Naive B cell (primary cell): ENCODE measurements at places on chromosomes 2 and 18.

GRCh38 chr18:34659579-34660517 is 50.2 kb upstream of the DTNA start:
- no peak for DNase-seq

DNA sequence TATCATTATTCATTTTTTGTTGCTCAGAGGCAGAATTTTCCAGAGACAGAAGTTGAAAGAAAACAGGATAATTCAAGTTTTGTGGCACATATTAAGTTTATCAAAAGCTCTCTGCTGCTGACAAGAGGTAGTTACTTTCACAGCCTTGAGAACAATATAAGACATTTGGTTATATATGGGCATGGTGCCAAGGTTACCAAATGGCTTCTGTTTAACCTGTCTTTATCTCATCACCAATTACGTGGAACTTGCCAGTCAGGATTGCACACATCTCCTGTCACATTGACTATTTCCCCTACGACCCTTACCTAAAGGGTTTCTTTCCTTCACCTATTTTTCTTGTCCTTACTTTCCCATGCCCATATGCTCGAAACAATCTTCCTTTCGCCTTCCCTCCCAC is 35.9 kb downstream of the KLF7 start:
- DNase-seq, result no peak

GRCh38 chr2:88597168-88597567 is 30.1 kb downstream of the EIF2AK3 start:
- no peak for DNase-seq

GRCh38 chr18:51195451-51196117 is 1.9 kb downstream of the MEX3C start:
- DNase-seq, result peak; percentile 63

DNA sequence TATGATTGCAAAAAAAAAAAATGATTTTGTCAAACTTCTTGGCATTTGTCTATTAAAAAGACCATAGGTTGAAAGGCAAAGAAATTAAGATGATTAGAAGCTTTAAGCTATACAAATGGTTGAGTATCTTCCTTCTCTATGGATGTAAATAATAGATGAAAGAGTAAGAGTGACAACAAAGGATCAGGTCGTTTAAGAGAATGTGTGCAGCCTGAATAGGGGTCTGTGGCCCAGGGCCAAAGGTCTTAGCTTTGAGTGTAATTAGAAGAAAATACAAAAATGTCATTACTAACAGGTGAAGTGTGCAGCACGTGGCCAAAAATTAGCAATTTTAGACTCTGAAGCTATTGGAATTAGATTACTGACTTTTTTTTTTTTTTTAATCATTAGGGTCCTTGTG is 122.4 kb downstream of the GREB1L start:
- no peak for DNase-seq

DNA sequence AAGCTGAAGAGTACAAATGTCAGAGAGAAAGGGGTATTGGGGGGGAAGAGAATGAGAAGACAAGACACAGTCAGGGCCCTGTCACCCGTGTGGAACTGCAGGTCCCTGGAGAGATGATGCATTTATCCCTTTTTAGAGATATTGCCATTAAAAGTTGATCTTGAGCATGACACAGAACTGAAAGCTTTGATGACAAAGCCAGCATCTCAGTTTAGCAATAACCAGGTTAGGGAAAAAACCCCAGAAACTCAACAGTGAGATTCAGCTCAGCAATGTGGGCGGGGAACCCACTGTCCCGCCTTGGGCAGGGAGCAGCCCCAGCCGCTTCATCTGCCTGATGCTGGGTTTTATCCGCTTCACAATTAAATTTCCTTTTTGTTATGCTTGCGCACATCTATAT is 181.1 kb downstream of the NEDD4L start:
- no peak for DNase-seq

GRCh38 chr2:64587561-64587960 is 63.4 kb downstream of the AFTPH start:
- no peak for DNase-seq

DNA sequence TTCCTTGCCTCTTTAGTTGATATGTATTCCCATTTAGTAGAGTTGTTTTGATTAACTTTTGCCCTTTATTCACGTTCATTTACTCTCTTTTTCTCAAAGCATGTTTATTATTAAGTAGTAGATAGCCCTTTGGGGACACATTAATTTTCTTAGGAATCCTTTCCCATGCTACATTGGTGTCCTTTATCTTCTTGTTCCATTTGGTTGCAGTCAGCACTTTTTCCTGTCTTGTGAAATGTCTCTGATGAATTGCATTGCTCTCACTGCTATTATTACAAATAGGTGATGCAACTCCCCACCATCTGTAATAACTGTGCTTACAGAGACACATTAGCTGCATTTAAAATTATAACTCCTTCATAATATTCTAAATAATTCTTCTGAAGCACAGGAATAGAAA is 428.5 kb upstream of the CNTNAP5 start:
- no peak for DNase-seq

- DNase-seq, result no peak
These were observed 24.0 kb downstream of the CFAP210 start for GRCh38 chr2:169670215-169670651.

- no peak for DNase-seq
These were observed 9.4 kb downstream of the CTIF start for GRCh38 chr18:48548011-48548771.

- no peak for DNase-seq
These were observed 39.2 kb downstream of the MREG start for GRCh38 chr2:215973954-215974699.

DNA sequence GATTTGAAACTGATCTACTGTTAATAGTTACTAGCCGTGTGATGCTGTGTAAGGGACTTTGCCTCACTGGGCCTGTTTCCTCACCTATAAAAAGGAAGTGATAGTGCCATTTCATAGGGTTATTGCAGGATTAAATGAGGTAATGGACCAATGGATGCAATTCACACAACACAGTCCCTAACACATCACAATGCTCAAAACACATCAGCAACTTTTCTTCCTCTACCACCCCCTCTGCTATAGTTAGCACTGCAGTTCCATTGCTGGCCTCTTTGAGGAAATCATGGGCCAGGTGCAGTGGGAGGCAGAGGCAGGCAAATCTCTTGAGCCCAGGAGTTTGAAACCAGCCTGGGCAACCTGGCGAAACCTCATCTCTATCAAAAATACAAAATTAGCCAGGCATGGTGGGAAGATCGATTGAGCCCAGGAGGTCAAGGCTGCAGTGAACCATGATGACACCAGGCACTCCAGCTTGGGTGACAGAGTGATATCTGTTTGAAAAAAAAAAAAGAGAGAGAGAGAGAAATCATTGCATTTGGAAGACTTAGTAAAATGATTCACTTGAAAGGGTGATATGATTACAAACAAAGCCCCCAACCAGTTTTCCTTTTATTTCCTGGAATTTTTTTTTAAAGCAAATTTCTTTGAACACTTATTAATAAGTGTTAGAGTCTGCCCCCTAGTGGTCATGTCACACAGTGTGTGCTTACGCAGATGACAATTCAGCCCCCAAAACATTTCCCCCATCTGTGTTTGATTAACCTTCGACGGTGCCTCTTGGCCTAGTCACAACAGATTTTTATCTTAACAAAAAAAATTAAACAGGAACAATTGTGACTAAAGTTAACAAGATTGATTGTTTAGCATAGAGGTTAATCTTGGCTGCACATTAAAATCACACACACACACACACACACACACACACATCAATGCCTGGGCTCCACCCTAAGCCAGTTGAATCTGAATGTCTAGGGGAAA is 88.6 kb upstream of the BCL11A start:
- peak; percentile 28 for DNase-seq

DNA sequence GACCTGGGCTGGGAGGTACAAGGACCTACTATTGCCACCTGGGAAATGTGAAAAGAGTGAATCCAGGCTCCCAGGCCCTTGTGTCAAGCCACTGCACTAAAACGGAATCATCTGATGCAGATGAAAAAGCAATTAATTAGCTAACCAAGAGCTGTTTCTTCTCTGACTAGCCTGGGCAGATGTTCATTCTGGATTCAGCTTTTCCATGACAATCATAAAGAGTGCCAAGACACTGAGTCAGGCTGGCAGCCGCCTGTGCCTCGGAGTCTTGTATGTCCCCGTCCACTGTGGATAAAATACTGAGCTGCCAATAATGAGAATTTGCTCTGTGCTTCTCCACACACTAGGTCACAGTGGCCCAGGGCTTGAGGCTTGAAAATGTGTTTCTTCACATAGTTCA is 21.7 kb upstream of the LCLAT1 start:
- no peak for DNase-seq

DNA sequence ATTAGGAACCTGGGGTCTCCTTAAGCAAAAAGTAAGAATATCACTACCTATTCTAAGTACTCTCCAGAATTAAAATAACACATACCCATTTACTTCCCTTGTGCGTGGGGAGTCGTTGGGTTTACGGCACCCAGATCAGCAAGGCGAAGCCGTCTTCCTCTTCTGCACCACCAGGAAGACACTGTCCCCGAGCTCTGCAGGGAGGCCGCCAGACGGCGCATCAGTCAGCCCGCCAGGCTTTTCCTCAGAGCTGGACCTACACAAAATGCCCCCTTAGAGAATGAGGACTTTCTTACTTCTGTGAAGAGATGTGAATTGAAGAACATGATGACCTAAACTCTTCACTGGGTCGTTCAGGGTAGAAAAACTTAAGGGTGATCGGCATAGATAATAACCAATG is 526.5 kb downstream of the GALR1 start:
- DNase-seq, result no peak

- DNase-seq, result no peak
These were observed at the start of gene IL1RL2 for GRCh38 chr2:102186791-102187495. Gene IL1RL2, plus strand, starts transcription at chr2:102187023. Its CDS starts 845 bp downstream, at chr2:102187868.

DNA sequence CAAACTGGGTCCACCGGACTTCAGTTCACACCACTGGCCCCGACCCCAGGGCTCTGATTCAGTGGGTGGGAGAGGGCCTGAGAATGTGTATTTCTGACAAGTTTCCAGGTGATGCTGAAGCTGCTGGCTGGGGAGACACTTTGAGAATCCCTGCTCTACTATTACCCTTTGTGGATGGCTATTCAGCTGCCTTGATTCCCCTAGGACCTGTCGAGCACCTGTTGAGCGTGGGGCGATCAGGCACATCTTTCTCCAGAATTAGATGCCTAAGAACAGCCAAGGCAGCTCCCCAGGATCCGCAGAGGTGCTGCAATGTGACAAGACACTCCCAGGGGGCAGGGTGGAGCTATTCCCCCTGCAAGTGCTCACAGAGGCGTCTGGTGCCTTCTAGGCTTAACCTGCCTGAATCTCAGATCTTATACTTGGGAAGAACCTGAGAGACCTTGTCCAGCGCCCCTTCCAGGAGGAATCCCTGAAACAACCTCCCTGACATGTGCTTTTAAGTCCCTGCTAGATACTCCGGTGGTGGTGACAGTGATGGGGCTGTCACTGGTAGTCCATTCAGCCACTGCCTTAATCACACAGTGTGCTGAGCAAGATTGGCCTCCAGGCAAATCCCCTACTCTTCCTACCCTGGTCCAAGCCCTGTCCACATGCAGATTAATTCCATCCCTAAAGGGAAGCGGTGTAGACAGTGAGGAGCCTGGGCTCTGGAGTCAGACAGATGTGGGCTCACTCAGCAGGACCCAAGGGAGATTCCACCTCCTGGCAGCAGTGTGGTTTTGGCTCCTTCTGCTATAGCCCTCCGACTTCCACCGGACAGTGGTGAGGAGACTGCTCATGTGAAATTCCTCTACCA is 43.4 kb upstream of the OTOF start:
- DNase-seq, result no peak

DNA sequence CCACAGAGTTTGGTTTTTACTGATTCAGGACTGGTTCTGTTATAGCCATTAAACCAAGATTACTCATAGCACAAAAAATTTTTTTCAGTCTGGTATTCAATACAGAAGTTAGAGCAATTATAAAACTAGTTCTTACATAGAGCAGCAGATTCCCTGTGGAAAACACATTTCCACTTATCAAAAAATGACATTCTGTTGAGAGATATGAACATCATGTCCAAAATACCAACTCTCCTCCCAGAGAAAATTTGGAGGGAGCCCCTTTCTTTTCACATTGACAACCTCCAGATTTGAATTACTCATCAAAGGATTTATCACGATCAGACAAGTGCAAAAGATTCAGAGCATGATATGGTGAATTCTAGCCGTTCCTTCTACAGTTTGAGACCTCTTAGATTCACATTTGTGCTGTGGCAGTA is 126.8 kb upstream of the SERPINE2 start:
- DNase-seq, result no peak

- no peak for DNase-seq
These were observed 117.0 kb upstream of the CYP1B1 start for GRCh38 chr2:38192976-38193375.

DNA sequence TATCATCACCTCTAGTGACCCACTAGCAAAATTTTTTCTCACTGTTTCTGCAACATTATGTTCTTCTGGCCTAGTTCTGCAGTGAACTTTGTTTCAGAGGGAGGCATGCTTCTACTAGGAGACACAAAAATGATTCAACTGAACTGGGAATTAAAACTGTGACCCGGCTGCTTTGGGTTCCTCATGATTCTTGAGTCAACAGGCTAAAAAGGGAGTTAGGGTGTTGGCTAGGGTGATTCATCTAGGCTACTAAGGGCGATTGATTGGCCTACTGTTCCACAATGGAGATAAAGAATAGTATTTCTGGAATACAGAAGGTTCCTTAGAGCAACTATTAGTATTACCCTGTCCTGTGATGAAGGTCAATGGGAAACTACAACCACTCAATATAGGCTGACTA is 179.5 kb downstream of the PPP1R1C start:
- no peak for DNase-seq

- DNase-seq, result no peak
These were observed 84.3 kb upstream of the ETAA1 start for GRCh38 chr2:67312871-67313270.

DNA sequence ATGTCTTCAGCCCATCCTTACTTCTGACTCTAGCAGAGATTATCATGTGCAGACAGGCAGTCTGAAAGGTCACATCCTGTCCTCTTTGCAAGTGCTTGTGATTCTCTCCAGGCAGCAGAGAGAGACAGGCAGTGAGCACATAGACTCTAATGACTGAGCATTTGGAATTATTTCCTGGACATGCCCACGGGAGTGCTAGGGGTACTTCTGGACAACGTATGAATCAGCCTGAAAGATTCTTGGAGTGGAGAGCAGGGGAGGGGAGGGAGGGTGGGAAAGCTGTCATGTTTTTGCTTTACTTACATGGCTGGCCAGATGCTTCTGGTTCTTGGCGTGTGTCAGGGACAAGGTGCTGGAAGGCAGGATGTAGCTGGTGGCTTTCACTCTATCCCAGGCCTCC is 150.6 kb downstream of the RIF1 start:
- no peak for DNase-seq

DNA sequence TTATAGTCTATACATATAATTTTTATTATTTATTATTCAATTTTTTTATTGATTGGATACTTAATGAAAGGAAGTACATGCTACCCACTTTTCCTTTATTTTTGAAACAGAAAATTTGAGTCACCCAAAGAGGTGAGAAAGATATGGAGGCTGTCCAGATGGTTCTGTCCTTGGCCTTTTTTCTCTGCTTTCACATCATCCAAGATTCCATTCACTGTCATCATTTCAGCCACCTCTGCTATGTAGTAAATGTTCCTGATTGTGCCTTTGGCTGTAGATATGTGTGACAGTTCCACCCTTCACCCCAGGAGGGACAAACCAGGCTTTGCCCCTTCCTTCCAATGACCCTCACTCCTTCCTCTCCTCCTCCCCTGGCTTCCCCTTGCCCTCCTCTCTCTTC is 675.7 kb upstream of the ID2 start:
- no peak for DNase-seq
